H9 (cell line): ENCODE measurements at places on chromosomes 5 and 9. TPM values are rescaled to one million over a fixed set of nuclear protein-coding genes. Genes with fewer than 3 reads are reported as not detected.

HEMGN gene
- not detected in 2 replicates for total RNA-seq

IL9 gene
- total RNA-seq = not detected in 2 replicates

DDX4 gene
- total RNA-seq = not detected in 2 replicates

- no peak for DNase-seq
These were observed 9.2 kb upstream of the TEX53 start for GRCh38 chr9:114666851-114667250.

DNA sequence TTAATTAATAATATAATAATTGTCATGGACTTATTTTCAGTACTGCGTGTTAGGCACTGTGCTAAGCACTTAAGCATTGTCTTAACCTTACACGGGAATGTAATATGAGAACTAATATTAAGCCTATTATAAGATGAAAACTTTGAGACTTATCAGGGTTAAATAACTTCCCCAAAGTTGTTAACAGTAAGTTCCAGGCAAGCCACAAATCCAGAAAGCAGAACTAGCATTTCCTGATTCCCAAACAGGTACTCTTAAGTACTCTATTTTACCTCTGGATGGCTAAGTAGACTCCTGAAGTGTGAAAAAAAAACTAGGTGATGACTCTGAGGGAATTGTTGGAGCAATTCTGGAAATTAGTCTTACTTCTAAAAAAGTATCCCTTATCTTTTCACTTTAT, 23.8 kb downstream of the GABRG2 start:
- no peak for DNase-seq

DNA sequence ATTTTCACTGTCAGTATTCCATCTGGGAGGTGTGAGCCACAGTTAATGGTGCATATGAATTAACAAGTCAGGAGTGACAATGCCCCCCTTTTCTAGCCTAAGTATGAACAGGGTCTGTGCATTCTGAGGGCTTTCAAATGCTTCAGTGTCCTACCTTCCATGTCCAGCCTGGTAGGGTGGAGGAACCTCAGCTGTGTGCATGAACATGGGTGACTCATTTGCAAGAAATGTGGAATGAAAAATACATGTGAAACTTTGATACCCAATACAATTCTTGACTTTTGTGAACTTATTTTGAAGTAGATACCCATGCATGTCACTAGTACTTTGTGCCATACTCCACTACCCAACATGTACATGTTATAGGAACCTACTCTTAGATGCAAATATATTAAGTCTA, 375.8 kb downstream of the SEMA5A start:
- DNase-seq = no peak

- DNase-seq = no peak
These were observed 120.0 kb upstream of the CACNA1B start for GRCh38 chr9:137757613-137758029.

DNA sequence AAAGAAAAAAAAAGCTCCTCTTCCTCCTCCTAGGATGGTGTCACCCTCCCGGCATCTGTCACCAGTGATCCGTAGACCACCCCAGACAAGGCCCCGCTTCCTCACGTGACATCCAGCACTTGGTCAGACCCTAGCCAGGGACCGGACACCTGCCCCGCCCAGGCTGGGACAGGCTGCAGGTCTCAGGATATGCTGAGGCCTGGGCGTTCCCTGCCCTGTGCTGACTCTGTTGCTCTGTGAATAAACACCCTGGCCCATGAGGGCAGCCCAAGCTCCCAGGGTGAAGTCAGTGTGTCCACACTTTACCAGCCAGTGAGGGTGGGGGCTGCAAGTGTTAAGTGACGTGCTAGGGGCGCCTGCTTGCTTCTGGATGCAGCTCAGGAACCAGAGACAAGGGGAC, 5.6 kb downstream of the EDF1 start:
- no peak for DNase-seq

- no peak for DNase-seq
These were observed 89.7 kb upstream of the PRLR start for GRCh38 chr5:35320029-35320428.
